ENCODE measurements at places on chromosomes 5 and 9. TPM values are rescaled to one million over a fixed set of nuclear protein-coding genes. Genes with fewer than 3 reads are reported as not detected.

The SLC4A9 gene
- total RNA-seq, result not detected

The RMND5B gene
- 52.7 TPM for total RNA-seq

The SPRY4 gene
- total RNA-seq, result not detected

The PDCD1LG2 gene
- 0.67 TPM for total RNA-seq

The TAF9 gene
- total RNA-seq, result 42.0 TPM

The ACTBL2 gene
- total RNA-seq, result not detected

The NMUR2 gene
- total RNA-seq, result not detected

The THBS4 gene
- total RNA-seq, result 0.80 TPM

The NTNG2 gene
- total RNA-seq, result 6.6 TPM

The C9 gene
- total RNA-seq, result not detected

The FREM1 gene
- total RNA-seq, result not detected

The S100Z gene
- total RNA-seq, result 2.4 TPM

The SPATA31C1 gene
- total RNA-seq, result not detected

The CA9 gene
- not detected for total RNA-seq

The FBXL17 gene
- 40.3 TPM for total RNA-seq

The CFAP157 gene
- total RNA-seq, result not detected

The GARNL3 gene
- 12.6 TPM for total RNA-seq

The SLC6A18 gene
- not detected for total RNA-seq

The TNC gene
- not detected for total RNA-seq

The DNAH5 gene
- total RNA-seq, result not detected

The SNCAIP gene
- total RNA-seq, result not detected

The AGXT2 gene
- not detected for total RNA-seq

The LRRC70 gene
- 2.3 TPM for total RNA-seq

The COL23A1 gene
- total RNA-seq, result 0.20 TPM

The RNF183 gene
- total RNA-seq, result 0.39 TPM

The EPB41L4B gene
- 2.5 TPM for total RNA-seq

The ZDHHC12 gene
- total RNA-seq, result 28.5 TPM

The C5orf22 gene
- total RNA-seq, result 28.9 TPM

The SOHLH1 gene
- not detected for total RNA-seq

The SERF1A gene
- 13.9 TPM for total RNA-seq

The LEAP2 gene
- 5.9 TPM for total RNA-seq

The NEUROG1 gene
- total RNA-seq, result not detected

The C9orf153 gene
- 0.67 TPM for total RNA-seq

The NUP214 gene
- 103 TPM for total RNA-seq

The LCN15 gene
- total RNA-seq, result not detected

The FOXD4L4 gene
- 0.90 TPM for total RNA-seq

The CCL19 gene
- total RNA-seq, result not detected

The FSD1L gene
- total RNA-seq, result 9.8 TPM

The DRD1 gene
- total RNA-seq, result not detected

The ARHGAP26 gene
- 27.8 TPM for total RNA-seq

The OBP2B gene
- not detected for total RNA-seq

The PCDHB11 gene
- total RNA-seq, result not detected

The TMEM215 gene
- total RNA-seq, result not detected

Data from B cell (primary cell).